BE2C (cell line): ENCODE measurements at places on chromosomes 2 and 18.

DNA sequence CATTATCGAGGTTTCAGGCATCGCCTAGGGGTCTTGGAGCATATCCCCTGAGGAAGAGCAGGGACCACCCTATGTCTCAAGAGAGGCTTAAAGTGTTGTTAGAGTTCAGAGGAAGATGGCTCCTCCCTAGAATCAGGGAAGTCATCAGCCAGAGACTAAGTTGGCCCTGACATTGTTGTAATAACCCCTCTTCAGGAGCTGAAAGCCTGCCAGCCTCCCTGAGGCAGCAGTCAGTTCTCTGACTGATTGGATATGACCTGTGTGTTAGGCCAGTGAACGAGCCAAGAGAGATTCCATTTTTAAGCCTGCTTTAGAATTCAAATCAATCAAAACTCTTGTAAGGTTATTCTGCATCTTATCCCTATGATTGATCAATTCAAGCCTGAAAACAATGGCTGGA lies 34.9 kb downstream of the ARHGAP28 start:
- no peak for DNase-seq

GRCh38 chr2:108351889-108352288 lies 25.9 kb upstream of the SULT1C4 start:
- DNase-seq = no peak

DNA sequence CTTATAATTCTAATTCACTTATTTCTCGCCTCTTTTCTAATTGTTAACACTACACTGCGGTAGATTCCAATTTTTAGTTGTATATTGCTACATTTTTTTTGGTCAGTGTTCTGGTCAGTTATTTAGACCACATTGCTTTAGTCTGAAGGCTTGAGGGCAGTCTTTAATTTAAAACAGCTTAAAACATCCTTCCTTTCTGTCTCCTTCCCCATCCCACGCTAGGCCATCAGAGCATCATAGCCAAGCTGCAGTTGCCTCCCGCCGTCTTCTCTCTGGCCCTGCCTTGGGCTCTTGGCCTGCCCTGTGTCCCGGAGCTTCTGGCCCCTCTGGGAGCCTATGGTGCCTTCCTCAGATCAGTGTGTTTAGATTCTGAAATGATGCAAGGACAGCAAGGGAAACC lies 52.6 kb upstream of the GLI2 start:
- DNase-seq = no peak

- no peak for DNase-seq
Measured at GRCh38 chr2:49146401-49146800, 7.9 kb downstream of the FSHR start.

- DNase-seq = no peak
Measured at GRCh38 chr2:137706786-137707613, 257.3 kb upstream of the HNMT start.

DNA sequence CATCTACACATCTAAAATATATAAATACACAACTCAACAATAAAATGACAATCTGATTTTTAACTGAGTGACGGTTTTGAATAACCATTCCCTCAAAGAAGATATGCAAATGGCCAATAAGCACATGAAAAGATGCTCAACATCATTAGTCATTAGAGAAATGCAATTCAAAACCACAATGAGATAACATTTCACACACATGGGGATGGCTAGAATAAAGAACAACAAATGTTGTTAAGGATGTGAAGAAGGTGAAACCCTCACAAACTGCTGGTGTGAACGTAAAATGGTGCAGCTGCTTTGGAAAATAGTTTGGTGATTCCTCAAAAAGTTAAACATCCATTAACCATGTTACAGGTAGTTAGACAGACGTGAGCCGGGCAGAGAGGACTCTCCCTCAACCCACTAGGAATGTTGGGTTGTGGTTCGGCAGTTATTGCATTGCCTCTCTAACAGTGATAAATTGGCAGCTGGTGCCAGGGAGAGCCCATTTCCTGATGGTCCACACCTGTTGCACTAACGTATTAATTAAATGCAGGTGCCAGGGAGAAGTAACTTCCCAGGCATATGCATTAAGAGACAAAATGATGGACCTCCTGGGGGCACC lies 22.3 kb upstream of the DUSP2 start:
- DNase-seq = no peak
